MCF 10A (cell line): ENCODE measurements at places on chromosomes 12 and 14. TPM values are rescaled to one million over a fixed set of nuclear protein-coding genes. Genes with fewer than 3 reads are reported as not detected.

DNA sequence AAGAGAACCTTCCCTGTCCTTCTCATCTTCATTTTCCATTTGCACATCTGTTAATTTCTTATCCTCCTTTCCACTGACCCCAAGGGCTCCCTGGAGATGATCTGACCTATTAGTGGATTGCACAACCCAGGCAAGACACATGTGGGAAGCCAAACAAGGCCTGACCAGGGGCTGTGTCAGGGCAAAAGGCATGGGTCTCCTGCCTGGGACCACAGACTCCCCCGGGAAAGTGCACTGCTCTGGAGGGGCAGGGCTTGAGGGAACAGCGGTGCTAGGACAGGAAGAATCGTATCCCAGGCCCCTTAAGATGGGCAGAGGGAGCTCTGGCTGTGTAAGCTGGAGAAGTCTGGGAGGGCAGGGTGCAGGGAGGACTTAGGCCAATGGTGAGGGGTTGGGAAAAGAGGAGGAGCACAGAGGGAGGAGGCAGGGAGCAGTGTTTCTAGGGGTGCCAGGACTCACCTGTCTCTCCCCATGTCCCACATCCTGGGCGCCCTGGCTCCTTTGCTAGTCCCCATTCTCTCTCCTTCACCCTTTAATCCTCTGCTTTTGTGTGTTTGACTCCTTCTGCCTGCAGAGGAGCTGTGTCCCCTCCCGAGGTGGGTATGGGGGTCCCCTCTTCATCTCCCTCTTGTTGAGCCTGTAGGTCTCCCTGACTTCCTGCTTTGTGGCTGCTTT, 25.3 kb downstream of the PLEKHG3 start:
- H3K4me1 ChIP-seq: peaks cover 14% of the 10 kb centered on the region
- H3K27ac ChIP-seq: no peak overlapping the region
- no peak overlapping the region for H3K4me3 ChIP-seq
- no peaks in the 10 kb centered on the region for H3K27me3 ChIP-seq
- DNase-seq: no peak

GRCh38 chr12:54360717-54361456, 3.4 kb downstream of the GPR84 start:
- no peaks in the 10 kb centered on the region for H3K27me3 ChIP-seq
- H3K4me1 ChIP-seq: peaks cover 21% of the 10 kb centered on the region
- DNase-seq: peak; percentile 87
- H3K36me3 ChIP-seq: no peaks in the 10 kb centered on the region

- H3K27me3 ChIP-seq: no peaks in the 10 kb centered on the region
- peak within 1 kb of the TSS; percentile 99 for H3K27ac ChIP-seq
- DNase-seq: peak; percentile 96
- H3K4me1 ChIP-seq: peaks cover 29% of the 10 kb centered on the region
Observed at GRCh38 chr12:12716793-12717585, at the start of gene CDKN1B. Gene CDKN1B (plus strand): TSS chr12:12717368. CDS start chr12:12717840, 472 bp downstream.

DNA sequence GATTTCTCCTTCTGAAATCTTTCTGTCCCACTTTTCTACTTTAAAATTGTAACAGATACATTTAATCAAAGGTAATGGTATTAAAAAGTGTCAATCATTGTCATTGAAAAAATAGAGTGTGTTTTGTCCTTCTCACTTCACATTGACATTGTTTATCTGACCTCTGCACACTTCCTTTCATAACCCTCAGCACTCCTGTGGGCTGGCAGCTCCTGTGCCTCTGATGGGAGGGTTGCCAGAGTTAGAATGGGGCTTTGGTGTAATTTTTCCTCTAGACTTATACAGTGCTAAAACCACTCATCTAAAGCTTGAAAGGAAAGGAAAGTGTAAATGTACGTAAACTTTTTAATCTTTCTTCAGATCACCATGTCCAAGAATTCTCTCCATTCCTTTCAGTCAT, 23.7 kb downstream of the KCNA1 start:
- no peak overlapping the region for H3K4me3 ChIP-seq
- no peak for DNase-seq
- no peak overlapping the region for H3K27ac ChIP-seq
- no peaks in the 10 kb centered on the region for H3K4me1 ChIP-seq

The ADAM20 gene
- total RNA-seq: 1.4 and 1.6 TPM in 2 replicates

The SIX6 gene
- total RNA-seq: not detected in 2 replicates

The DIO2 gene
- 0.07 and 0.26 TPM in 2 replicates for total RNA-seq

The ACTN1 gene
- total RNA-seq: 239 and 312 TPM in 2 replicates
